Stimulated activated CD4-positive, alpha-beta T cell treated with anti-CD3 and anti-CD28 coated beads, Interleukin-15, amount 100 ng/mL, for 48 hours (primary cell): ENCODE measurements at places on chromosomes 16 and 17.

GRCh38 chr17:2798678-2799077, 2.4 kb downstream of the RAP1GAP2 start:
- DNase-seq = no peak

DNA sequence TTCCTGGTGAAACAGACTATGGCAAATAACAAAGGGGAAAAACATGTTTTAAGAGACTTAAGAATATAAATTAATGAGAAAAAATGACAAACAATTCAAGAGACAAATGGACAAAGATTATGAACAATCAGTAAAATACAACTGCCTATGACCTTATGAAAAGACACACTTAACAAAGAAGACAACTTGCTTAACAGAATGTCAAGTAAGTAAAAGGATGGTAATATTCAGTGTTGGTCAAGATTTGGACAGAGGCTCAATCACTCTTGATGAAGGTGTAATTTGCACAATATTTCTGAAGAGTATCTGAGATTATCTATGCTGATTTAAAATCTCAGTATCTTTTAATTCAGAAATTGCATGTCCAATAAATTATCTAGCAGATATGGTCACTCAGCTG, 34.4 kb downstream of the CREBBP start:
- DNase-seq = no peak

DNA sequence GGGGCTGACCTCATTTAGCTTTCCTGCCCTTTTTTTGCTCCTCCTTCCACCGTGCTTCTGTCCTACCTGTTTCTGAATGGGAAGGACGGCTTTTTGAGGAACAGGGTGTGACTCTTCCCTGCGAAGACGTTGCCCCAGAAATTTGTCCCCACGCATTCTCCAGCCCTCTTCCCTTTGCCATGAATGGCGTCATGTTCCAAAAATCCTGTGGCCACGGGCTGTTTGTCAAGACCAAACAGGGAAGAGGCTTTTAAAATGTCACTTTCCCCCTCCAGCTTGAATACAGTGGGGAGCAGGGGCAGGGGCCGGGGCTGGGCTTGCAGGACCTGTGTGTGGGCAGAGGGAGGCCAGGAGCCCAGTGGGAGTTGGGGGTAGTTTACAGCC, 13.9 kb downstream of the MPRIP start:
- no peak for DNase-seq

- DNase-seq = no peak
These were observed 16.6 kb upstream of the ADORA2B start for GRCh38 chr17:15928286-15928785.

DNA sequence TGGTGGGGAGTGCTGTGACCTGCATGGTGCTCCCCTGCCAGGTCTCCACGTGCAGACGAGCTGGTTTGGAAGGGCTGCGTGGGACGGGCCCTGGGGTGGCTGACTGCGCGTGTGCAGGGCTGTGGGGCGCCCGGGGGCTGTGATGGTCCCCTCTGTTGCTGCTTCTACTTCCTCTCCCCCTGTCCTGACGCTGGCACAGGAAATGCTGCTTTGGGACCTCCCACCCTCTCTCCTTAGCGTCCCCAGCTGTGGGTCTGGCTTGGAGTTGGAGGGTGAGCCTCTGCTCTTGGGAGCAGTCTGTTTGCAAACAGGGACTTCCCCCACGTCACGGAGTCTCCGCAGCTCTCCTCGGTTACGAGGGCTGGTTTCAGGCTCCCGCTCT, 35.2 kb downstream of the TSC2 start:
- DNase-seq = no peak

DNA sequence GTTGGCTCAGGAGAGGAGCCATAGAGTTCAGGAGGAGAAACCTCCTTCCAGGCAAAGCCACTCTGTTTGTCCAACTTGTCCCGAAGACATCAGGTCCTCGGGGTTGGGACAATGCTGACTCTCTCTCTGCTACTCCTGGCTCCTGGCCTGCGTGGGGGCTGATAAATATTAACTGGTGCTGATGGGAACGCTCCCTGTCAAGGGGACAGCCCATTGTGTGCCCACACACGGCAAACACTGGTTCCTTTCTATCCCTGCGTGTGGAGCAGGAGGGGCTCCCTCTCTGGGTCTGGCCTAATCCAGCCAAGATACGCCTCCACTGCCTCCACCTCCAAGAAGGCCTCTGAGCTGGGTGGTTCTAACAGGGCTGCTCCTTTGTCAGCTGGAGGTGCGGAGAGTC, 4.4 kb downstream of the KIF19 start:
- DNase-seq = no peak

DNA sequence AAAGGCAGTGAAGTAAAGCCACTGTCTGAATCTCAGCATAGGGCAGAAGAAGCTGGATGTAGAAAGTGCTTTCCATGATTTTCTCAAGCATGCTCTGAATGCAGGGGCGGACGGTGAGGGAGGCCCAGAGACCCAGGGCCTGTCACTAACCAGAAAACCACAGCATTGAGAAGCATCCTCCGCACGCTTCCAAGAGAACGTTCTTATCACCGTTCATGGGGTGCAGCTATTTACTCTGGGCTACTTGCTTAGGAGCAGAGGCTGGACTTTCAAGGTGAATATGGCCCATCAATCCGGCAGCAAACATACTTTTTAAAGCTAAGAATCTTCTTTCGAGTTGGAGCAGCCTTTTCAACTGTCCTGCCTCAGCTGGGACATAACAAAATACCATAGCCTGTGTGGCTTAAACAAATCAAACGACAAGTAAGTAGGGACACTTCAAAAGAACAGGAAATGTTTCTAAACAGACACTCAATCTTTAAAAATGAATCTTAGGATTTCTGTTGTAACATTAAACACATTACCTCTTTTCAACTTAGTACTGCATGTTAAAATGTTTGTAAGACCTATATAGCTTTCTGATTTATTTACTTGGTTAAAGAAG, 46.5 kb upstream of the CDRT4 start:
- DNase-seq = no peak

GRCh38 chr16:85062845-85063244, 35.2 kb downstream of the KIAA0513 start:
- DNase-seq = no peak

DNA sequence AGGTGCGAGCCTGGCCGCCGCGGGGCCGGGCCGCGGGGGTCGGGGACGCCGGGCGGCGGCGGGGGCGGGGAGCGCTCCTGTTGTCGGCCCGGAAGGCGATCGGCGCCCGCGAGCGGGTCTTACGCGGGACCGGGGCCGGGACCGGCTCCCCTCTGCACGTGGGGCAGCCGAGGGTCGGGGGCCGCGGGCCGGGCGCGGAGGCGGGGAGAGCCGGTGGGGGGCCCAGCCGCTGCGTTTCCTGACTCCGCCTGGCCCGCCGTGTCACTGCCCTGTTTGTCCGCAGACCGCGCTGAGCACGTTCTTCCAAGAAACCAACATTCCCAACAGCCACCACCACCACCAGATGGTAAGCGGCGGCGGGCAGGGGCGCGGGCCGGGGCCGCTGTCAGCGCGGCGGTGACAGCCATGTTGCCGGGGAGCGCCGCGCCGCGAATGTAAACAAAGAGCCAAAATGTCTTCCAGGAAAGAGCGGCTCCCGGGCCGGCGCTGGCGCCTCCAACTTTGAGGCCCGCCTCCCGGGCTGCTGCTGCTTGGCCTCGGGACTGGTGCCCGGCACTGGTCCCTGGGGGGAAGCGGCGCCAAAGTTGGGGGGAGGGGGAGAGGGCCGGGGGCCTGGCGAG, 586 bp downstream of the UBALD2 start:
- DNase-seq = no peak

DNA sequence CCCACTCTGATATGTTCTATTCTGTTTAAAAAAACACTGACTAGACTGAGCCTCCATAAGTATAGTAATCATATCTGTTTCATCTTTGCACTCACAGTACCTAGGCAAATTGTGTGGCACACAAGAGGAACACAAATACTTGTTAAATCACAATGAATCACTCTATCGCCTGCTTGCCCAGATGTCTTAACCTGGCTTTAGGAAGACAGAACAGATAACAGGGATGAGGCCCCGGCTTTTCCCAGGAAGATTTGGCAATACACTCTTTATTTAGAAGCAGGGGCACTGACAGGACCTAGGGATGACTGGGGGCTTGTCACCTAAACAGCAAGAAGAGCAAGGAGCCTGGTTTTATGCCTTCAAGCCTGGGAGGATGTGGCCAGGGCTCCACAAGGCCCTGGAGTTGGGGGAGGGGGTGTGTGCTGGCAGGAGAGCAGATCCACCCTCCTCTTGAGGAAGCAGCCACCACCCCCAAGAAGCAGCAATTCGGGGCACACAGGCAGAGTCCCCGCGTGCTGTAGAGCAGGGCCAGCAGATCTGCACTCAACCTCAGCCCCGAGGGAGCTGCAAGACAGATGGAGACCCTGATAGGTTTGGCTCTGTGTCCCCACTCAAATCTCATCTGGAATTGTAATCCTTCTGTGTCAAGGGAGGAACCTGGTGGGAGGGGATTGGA, 41.0 kb upstream of the KSR1 start:
- no peak for DNase-seq

DNA sequence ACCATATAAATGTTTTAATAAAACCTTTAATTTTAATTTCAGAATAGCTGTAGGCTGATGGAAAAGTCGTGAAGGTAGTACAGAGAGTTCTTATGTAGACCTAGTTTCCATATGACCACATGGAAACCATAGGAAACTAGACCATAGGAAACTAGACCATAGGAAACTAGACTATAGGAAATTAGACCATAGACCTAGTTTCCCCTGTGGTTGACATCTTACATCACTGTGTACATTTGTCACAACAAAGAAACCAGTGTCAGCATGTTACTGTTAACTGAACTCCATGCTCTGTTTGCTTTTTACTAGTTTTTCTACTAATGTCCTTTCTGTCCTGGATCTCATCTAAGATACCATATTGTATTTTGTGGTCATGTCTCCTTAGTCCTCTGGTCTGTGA, 14.6 kb downstream of the NUDT7 start:
- DNase-seq = no peak

DNA sequence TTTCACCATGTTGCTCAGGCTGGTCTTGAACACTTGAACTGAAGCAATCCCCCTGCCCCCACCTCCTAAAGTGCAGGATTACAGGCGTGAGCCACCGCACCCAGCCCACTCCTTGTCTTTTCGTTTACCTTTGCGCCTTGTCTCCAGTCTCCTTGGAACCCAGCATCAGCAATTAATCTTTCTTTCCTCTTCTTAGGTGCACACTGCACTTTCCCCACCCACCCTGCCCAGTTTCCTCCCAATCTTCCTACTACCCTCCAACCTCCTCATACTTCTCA, 1.5 kb upstream of the CLDN7 start:
- no peak for DNase-seq

- no peak for DNase-seq
These were observed 35.1 kb upstream of the IL34 start for GRCh38 chr16:70611224-70611598.

- DNase-seq = no peak
These were observed 4.4 kb upstream of the CYLD start for GRCh38 chr16:50737420-50737959.

DNA sequence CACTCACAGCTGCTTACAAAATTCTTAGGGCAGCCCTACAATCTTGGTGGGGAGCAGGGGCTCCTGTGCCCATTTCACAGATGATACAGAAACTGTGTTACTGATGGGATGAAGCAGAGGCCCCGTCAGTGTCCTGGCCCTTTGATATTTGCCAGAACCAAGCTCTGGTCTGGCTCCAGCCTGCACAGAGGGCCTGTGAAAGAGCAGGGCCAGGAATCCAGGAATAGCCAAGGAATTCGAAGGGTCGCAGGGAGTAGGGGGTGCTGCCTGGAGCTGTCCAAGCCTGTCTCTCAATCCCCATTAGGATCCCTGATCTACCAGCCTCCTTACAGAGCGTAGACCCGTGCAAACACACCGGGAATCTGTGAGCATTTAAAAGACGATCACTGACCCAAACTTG, 86.3 kb upstream of the RCVRN start:
- DNase-seq = no peak

- no peak for DNase-seq
These were observed 17.9 kb downstream of the PSME3IP1 start for GRCh38 chr16:57167953-57168352.

DNA sequence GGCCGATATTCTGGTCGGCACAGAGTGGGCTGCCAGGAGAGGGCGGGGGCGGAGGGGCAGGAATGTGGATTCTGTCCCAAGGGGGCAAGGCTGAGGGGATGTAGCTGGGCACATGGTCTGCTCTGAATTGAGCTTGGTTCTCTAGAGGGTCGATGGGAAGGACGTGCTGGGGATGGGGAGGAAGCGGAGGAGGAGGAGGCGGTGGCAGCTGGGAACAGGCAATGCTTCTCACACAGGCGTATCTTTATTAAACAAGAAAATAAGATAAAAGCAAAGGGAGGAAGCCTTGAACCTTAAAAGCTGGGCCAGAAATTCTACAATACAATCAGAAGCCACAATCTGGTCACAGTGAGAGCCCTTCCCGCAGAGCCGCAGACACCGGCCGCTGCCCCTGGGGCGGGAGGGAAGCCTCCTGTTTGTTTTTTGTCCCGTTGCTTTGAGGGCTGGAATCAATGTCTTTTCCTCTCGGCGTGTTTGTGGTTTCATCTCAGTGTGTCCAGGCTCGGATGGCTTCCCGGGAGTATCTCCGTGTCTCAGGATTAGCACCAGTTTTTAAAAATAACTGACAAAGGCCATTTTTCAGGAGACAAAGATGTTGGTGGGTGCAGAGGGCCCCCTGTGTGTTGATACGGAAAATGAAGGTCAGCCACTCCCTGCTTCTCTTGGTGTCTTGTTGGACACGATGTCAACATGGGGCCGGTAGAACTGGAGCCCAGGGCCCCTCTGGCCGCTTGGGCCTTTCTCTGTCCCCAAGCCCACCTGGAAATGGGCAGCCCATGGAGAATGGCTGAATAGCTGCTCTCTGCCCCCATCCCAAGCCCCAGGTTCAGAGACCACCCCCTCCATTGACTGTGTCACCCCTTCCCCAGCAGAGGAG, 12.3 kb upstream of the SLC7A5 start:
- DNase-seq = no peak

DNA sequence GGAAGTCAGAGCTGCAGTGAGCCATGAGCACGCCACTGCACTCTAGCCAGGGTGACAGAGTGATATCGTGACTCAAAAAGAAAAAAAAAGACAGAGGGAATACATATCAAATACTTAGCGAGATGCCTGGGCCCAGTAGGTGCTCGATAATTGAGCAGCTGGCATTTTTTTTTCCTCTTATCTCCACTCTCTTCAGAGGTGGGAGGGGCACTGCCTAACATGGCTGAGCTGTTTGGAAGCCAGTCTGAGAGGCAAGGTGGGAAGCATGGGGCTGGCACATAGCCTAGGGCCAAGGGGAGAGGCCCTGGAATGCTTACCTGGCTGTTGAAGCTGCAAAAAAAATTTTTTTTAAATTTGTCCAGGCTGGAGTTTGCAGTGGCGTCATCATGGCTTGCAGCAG, 38.4 kb downstream of the HIC1 start:
- DNase-seq = no peak

- DNase-seq = no peak
These were observed 10.1 kb downstream of the RIPOR1 start for GRCh38 chr16:67538666-67539101.

DNA sequence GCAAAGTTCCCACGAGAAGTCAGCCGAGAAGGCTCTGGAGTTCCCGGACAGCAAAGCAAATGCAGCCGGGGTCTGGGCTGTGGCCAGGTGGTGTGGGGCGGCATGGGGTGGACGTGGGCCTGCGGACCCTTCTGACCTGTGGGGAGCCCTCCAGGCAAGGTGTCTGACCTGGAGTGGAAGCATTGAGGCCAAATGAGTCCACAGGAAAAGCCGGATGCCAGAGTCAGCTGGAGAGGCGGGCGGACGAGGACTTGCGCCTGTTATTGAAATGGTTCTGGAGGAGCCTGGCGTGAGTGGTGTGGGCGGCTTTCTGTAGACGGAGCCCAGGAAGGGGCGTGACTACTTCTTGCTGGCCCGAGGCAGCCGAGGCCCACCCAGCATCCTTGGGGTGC, 50.5 kb upstream of the ZNF750 start:
- no peak for DNase-seq
